ENCODE measurements at places on chromosomes 3 and 15. TPM values are rescaled to one million over a fixed set of nuclear protein-coding genes. Genes with fewer than 3 reads are reported as not detected.

- DNase-seq = no peak
These were observed 59.2 kb downstream of the PDIA5 start for GRCh38 chr3:123126031-123126430.

DNA sequence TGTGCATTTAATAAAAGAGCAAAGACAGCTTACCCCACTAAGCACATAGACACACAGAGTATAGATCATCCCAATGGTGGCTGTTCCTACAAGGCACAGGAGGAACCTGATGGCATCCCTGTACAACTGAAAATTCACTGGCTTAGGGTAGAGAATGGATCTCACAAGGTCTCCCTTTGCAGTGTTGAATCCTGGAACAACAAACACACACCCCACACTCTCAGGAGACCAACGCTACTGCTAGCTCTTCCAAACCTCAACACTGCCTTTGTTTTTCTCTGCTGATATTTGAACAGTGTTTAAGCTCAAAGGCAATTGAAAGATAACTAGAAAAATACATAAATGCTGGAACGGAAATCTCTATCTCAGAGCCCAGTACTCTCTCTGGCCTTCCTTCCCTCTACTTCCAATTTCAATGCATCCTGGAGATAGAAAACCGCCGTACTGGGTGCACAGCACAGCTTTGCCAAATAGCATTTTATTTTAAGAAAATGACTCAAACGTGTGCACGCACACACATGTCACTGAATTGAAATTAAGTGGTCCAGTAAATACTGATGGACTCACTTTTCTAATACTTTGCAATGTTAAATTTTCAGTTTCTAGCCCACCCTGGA lies 87.5 kb upstream of the ATP13A5 start:
- no peak for DNase-seq

DNA sequence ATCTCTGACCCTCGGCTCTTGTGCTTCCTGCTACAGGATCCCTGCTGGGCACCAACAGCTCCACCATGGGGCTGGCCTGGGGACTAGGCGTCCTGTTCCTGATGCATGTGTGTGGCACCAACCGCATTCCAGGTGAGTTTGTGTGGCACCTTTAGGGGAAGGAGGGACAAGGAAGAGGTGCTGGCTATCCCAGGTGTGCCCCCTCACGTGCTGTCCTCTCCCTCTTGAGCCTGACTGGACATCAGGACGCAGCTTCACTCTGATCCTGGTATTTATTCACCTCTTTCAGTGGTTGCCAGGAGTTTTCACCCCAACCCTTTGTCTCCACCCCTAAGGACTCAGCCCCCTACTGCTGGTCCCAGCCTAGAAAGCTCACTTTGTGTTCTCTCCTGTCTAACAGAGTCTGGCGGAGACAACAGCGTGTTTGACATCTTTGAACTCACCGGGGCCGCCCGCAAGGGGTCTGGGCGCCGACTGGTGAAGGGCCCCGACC lies 960 bp downstream of the THBS1 start:
- no peak for DNase-seq

GRCh38 chr15:31294067-31294466 lies 32.6 kb upstream of the KLF13 start:
- DNase-seq = no peak

DNA sequence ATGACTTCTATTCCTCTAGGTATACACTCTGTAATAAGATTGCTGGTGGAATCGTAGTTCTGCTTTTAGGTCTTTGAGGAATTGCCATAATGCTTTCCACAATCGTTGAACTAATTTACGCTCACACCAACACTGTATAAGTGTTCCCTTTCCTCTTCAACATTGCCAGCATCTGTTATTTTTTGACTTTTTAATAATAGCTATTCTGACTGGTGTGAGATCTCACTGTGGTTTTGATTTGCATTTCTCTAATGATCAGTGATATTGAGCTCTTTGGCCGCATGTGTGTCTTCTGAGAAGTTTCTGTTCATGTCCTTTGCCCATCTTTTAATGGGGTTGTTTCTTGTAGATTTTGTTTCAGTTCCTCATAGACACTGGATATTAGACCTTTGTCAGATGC lies 12.8 kb downstream of the NXPE3 start:
- DNase-seq = no peak

GRCh38 chr3:133400006-133400515 lies at the start of gene BFSP2:
Gene BFSP2, plus strand, starts transcription at chr3:133400056. Its CDS starts 28 bp downstream, at chr3:133400084.
- no peak for DNase-seq

DNA sequence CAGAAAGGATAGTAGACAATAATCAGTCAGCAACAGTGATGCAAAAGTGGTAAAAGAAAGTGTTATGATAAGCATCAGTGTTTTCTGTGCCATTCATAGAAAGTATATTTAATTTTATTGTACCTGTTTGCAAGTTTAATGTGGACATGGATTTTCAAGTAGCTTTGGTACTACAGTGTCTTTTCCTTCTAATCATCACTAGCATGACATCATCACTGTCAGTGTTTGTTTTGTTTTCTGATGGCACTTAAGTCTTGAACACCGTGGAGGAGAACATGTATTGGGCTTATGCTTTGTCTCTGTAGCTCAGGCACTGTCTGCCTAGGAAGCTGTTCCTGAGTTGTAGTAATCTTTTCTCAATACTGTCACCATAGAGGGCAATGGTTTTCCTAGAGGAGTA lies 41.9 kb downstream of the SETD5 start:
- DNase-seq = no peak

GRCh38 chr15:77393471-77393840 lies 26.4 kb downstream of the PEAK1 start:
- DNase-seq = no peak

- DNase-seq = no peak
These were observed 35.5 kb upstream of the CCR2 start for GRCh38 chr3:46318207-46318927.

DNA sequence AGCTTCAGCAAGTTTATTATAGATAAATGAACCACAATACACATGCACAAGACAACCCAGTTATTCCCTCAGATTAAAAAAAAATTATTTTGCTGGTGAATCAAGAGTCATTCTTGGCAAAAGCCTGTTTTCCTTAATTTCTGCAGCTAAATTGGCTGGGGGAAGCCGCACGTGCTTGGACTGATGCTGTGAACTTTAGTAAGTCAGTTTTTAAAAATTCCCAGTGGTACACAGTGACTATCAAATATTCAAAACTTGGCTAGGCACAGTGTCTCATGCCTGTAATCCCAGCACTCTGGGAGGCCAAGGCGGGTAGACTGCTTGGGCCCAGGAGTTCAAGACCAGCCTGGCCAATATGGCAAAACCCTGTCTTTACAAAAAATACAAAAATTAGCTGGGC lies 23.9 kb downstream of the EHD4 start:
- no peak for DNase-seq

DNA sequence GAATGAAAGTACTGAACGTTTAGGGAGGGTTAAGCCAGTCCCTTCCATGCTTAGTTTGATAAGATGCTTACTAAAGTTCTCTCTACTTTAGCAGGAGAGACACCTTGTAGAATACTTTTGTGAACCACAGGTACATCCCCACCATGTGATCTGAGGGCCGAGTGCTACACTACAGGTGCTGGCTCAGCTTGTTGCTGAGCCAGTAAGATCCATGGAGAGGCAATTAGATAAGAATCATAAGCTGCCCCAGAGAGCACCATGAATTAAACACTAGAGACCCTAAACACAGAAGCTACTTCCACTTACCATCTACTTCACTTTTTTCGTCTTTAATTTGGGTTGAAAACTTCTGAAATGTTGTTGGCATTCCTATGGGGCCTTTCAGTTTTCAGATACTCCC lies 70.5 kb upstream of the GOLGA8B start:
- no peak for DNase-seq

DNA sequence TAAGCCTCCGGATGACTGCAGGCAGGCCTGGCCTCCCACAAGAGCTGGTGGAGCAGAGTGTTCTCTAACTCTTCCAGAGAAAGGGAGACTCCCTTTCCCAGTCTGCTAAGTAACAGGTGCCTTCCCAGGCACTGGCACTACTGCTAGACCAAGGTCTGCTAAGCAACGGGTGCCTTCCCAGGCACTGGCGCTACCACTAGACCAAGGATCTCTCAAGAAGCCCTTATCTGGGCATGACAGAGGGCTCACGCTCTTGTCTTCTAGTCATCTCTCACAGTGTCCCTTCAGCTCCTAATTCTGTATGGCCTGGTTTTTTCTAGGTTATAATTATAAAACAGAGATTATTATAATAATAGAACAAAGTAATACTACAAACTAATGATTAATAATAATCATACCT lies 27.8 kb downstream of the MYL3 start:
- DNase-seq = no peak

GRCh38 chr3:106004137-106004681 lies 135.4 kb upstream of the CBLB start:
- no peak for DNase-seq

GRCh38 chr3:44104668-44105321 lies 136.9 kb upstream of the TOPAZ1 start:
- no peak for DNase-seq

DNA sequence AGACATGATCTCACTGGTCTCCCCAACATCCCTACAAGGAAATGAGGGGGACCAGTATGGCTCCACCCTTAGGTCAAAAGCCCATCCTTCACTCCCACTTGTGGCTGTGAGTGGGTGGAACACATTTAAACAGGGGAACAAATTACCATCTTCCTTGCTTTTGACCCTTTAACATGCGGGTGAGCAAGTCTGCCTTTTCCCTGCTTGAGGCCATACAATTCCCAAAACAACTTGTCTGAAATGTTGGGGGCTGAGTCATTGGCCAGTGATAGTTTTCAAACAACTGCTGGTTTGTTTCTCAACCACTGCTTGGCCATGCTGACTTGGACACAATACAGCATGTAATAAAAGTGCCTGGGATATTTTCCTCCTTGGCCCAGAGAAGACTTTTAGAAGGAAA lies 39.6 kb downstream of the COL8A1 start:
- DNase-seq = no peak

DNA sequence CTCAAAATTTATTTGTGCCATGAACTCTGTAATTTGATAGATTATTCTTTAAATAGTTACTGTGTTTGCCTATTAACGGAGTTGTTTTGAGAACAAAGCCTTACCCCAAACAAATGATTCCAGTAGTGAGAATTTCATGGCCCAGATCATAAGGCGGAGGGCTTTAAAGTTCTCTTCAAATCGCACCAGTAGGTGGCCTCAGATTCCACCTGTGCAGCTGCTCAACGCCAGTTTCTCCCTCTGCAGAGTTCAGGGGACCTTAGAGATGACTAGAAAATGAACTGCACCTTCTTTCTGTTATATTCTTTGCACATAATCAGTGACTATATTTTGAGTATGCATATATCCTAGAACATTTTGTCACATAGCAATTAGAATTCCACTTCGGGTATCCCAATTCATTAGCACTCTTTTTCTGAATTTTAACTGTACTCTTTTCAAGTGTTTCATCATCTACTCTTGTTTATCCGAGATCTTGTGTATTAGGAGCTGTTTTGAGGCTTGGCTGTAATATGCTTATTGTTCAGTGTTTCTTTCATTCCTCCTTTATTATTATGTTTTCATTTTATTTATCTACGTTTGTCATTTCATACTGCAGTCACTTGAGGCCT lies 232.6 kb upstream of the CHRM5 start:
- DNase-seq = no peak

GRCh38 chr3:58998476-58999117 lies 51.2 kb downstream of the CFAP20DC start:
- no peak for DNase-seq

GRCh38 chr3:7813365-7813764 lies 688.3 kb upstream of the LMCD1 start:
- no peak for DNase-seq

GRCh38 chr3:128844502-128844901 lies 34.9 kb upstream of the ACAD9 start:
- DNase-seq = no peak

- DNase-seq = no peak
These were observed 31.7 kb upstream of the MFSD1 start for GRCh38 chr3:158769952-158770740.

DNA sequence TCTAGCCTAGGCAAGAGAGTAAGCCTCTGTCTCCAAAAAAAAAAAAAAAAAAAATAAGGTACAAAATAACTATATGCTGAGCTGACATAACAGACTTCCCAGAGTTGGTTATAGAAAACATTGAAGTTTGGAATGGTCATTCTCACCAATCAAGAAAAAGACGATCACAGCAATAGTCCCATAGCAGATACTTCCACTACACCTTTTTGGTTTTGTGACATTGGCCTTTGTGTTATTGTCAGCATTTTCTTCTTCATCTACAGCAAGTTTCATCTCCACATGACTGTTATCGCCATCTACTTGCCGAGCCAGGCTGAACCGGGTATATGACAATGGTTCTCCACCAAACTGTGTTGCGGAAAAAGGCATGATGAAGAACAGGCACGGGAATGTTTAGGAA lies 6.9 kb downstream of the TFRC start:
- no peak for DNase-seq

DNA sequence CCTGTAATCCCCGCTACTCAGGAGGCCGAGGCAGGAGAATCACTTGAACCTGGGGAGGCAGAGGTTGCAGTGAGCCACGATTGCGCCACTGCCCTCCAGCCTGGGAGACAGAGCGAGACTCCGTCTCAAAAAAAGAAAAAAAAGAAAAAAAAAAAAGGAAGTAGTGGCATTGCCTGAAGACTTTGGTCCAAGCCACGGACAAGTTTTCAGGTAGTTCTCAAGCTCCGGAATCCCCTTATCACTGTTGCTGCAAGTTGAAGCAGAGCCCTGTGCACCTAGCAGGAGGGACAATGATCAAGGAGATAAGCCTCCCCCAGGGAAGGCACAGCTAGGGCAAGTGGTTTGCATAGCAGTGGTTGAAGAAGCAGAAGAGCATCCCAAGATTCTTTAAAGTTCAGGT lies 97.6 kb downstream of the MEX3B start:
- DNase-seq = no peak

- no peak for DNase-seq
These were observed 280.1 kb upstream of the GRM7 start for GRCh38 chr3:6580808-6581207.

GRCh38 chr3:30342318-30343060 lies 263.9 kb upstream of the TGFBR2 start:
- DNase-seq = no peak

DNA sequence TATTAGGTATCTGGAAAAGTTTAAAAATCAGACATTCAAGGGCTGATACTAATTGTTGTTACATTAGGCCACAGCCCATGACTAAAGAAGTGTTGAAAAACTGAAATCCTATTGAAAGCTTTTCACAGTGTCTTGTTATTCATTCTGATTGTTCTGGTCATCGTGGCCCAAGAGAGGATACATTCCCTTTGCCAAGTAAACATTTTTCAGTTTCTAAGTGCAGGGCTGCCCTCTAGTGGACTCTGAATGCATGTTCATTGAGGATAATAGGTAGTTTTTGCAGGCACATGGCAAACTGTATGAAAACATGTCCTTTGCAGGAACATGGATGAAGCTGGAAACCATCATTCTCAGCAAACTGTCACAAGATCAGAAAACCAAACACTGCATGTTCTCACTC lies 181.1 kb downstream of the MYRIP start:
- no peak for DNase-seq

PLSCR1 gene
- 24.1 TPM for total RNA-seq

MYL3 gene
- not detected for total RNA-seq

TERC gene
- 15.5 TPM for total RNA-seq

CLDN18 gene
- total RNA-seq = not detected

RTP1 gene
- not detected for total RNA-seq

RAB6B gene
- total RNA-seq = 0.73 TPM

CPN2 gene
- not detected for total RNA-seq

LRRC2 gene
- total RNA-seq = 0.04 TPM

RETNLB gene
- total RNA-seq = not detected

MAGEL2 gene
- not detected for total RNA-seq

TMEM45A gene
- total RNA-seq = 0.44 TPM

PRC1 gene
- total RNA-seq = 79.7 TPM

IGSF10 gene
- not detected for total RNA-seq

ISG20 gene
- total RNA-seq = 27.2 TPM

THAP10 gene
- 0.20 TPM for total RNA-seq

UROC1 gene
- total RNA-seq = not detected
